NCI-H774 (cell line): ENCODE measurements at places on chromosomes 3 and 15.

DNA sequence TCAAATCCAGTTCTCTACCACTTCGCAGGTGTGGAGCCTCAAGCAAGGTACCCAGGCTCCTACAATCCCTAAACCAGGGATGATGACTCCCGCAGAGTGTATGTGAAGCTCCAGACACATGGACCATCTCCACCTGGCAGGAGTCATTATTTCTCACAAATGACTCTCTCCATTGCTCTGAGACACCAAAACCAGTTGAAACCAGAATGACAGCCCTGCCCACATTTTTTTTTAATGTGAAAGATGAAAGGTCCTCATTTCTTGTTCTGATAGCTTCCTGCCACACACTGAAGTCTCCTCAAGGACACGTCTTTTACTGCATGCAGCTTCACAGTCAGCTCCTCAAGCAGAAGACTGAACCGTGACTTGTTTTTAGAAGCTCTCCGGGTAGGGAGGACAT lies 61.4 kb upstream of the ZBTB38 start:
- no peak for DNase-seq

DNA sequence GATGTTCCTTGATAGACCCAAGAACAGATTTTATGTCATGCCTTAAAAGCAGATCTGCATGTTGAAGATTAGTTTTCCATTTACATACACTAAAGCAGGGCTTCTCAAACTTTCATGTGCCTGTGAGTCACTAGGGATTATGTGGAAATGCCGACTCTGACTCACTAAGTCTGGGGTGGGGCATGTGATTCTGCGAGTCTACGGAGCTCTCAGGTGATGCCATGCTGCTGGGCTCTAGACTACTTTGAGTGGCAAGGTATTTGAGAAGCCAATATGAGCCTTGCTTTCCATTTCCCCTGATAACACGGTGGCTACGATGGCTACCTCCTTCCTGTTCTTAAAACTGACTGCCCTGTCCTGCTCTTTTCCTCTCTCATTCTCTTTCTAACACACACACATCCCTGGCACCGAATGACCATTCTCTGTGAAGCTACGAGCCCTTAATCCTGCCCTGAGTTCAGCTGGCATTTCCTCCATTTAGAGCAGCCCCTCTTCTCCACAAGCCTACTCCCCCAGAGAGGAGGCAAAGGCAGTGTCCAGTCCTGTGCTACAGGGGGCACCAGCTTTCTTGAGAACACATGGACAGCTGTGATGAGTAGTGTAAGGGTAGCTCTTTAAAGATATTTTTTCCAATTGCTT lies 39.7 kb upstream of the PYGO1 start:
- DNase-seq, result no peak

DNA sequence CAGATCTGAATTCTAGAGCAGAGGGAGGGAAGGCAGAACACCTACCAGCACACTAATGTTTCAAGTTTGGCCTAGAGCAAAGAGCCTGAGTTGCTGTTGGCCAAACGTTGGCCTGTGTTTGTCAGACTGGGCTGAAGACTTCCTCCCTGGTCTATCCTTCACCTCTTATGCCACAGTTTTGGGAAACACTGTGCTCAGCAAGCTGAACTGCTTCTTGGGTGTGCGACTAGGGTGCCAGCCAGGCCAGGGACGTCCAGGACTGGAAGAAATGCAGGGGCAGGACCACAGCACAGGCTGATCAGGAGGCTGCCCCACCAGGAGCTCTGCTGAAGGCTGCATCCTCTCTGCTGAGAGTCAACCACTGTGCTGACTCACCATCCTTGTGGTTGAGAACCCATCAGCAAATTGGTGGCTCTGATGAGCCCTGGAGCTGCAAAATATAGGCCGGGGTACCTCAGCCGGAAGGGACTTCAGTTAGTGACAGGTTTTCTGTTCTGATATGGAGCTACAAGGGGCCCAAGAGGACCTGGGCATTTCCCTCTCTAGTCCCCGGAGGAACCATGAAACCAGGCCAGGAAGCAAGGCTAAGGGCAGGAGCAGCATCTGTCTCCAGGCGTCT lies 131.6 kb upstream of the RASGRP1 start:
- no peak for DNase-seq

DNA sequence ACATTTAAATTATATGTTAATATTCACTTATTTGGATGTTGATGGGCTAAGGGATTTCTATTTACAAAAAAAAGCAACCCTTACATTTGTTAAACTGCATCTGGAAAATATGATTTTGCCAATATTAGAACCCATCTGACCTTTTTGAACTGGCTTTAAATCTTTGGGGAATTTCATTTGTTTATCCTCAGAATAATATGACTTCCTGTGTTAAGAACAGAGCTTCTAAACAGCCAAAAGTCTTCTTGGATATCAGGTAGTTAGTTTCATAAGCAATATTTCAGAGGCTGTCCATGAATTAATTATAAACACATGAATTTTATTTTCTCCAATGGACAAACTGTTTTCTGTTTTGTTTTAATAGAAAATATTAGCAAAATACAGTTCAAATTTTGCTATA lies 301.9 kb upstream of the AGTR1 start:
- DNase-seq, result no peak
